AG09319 (cell line): ENCODE measurements at places on chromosomes 11 and 22.
A peak's percentile ranks its signal among the peaks of the same experiment; 100 is the strongest.

DNA sequence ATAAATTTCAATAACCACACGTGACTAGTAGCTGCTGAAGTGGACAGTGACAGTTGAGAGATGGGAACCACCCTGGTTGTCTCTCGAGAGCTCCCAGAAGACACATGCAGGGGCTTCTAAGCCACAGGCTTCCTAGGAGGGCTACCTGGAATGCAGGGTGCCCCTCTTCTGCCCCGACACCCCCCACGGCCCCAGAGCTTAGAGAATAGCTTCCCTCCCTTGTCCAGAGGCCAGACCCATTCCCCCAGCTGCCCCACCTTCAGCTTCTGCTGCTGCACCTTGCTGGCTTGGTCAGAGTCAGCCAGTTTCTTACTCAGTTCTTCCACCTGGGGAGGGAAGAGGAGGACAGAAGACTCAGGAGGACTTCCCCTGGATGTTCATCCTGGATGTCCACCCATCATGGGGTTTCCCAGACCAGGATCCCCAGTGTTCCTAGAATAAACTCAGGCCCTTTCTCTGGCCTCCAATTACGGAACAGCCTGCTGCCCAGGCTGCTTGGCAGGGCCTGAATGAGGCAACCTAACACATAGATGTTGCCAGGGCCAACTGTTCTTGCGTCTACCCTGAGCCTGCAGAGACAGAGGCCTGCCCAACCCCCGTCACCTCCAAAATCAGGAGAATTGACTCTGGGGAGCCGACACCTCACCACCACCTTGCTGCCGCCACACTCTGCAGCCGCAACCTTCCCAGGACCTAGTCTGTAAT, 12.0 kb downstream of the IL18BP start:
- no peak for DNase-seq

DNA sequence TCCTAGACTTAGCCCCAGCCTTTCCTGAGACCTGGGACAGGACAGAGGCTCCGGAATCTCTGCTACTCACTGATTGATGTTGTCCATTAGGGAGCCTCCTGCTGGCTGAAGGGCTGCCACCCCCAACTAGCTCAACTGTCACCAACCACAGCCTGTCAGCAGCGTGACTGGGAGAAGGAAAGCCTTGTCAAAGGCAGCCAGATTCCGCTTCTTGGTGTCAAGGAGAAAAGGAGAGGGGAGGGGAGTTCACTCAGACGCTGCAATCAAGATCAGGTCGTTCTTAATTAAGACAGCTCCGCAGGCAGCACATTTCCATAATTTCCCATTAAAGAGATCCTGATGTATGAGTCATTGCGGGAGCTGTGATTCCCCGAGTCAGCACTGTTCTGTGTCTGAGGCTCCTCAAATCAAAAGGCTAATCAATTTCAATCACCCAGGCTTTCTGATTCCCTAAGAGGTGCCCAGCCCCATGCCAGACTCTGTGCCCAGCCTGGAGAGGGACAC, 152.8 kb upstream of the ZBED5 start:
- no peak for DNase-seq

- no peak for DNase-seq
These were observed 2.7 kb upstream of the KRTAP5-4 start for GRCh38 chr11:1624621-1625020.

DNA sequence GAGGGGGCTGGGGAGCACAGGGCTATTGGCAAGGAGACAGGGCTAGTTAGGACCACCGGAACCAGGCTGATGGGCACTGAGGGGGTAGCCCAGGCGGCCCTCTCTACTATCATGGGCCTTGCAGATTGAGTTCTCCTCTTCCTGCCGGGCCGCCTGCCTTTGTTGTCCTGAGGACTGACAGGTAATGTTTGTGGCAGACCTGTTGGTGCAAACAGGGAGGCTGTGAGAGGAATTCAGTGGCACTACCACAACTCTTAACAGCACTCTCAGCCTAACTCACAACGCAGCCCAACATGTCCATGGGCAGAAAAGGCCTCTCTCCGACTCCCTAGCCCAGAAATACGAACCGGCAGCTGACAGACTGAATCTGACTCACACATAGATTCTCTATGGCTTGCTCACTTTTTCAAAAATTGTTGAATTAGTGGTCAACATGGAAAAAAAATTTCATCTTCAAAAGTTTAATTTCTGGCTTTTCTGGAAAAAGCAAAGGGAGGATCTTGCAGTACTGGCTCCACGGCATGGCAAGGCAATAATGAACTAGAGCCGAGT, 11.4 kb downstream of the KCNJ5 start:
- DNase-seq: no peak

DNA sequence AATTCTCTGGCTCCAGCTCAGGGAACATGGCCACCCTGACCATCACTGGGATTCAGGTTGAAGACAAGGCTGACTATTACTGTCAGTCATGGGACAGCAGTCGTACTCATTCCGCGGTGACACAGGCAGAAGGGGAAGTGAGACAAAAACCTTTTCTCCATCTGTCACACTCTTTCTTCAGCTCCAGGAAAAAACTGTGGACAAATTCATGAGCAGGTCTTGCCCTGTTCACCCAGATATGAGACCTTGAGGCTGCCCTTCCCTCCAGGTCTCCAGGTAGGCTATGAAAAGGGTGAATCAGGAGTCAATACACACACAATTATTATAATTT, 39.4 kb upstream of the GGTLC2 start:
- no peak for DNase-seq

GRCh38 chr11:13378316-13378715, 84.7 kb downstream of the BTBD10 start:
- DNase-seq: no peak

GRCh38 chr11:66115638-66116301, 45.7 kb downstream of the PACS1 start:
- DNase-seq: no peak

DNA sequence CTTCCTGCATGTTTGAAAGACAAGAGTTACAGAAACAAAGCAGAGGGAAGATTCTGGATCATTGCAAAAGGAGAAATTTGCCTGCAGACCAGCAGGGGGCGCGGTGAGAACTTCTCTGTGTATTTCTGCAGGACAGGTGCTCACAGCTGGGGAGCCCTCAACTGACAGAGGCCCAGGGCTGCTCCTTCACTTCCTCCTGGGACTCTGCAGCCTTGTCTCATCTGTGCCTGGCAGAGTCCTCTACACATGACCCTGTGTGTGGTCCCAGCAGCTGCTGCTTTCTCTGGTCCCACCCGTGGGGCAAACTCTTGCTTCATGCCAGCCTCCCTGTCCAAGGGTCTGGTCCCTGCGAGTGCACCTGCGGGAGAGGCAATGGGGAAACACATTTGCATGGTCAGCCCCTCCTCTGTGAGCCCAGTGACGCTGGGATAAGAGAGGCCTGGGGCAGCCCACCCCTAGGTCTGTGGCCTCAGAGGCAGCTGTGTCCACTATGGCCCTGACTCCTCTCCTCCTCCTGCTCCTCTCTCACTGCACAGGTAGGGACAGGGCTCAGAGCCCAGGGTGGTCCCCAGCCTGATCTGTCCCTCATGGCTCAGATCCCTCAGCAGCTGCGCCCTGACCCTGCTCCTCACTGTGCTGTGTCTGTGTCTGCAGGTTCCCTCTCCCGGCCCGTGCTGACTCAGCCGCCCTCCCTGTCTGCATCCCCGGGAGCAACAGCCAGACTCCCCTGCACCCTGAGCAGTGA, 43.2 kb upstream of the VPREB1 start:
- no peak for DNase-seq

GRCh38 chr11:9428706-9429105, 32.1 kb upstream of the ZNF143 start:
- DNase-seq: no peak

GRCh38 chr22:46537946-46538813, 760 bp upstream of the CELSR1 start:
- no peak for DNase-seq

GRCh38 chr11:281486-282161, 3.4 kb downstream of the NLRP6 start:
- no peak for DNase-seq

- DNase-seq: no peak
These were observed 16.5 kb upstream of the SHISAL1 start for GRCh38 chr22:44329179-44329796.

- no peak for DNase-seq
These were observed 219.2 kb upstream of the PGR start for GRCh38 chr11:101348786-101349185.

- peak; percentile 38 for DNase-seq
These were observed 20.6 kb downstream of the STARD10 start for GRCh38 chr11:72773291-72773690.

DNA sequence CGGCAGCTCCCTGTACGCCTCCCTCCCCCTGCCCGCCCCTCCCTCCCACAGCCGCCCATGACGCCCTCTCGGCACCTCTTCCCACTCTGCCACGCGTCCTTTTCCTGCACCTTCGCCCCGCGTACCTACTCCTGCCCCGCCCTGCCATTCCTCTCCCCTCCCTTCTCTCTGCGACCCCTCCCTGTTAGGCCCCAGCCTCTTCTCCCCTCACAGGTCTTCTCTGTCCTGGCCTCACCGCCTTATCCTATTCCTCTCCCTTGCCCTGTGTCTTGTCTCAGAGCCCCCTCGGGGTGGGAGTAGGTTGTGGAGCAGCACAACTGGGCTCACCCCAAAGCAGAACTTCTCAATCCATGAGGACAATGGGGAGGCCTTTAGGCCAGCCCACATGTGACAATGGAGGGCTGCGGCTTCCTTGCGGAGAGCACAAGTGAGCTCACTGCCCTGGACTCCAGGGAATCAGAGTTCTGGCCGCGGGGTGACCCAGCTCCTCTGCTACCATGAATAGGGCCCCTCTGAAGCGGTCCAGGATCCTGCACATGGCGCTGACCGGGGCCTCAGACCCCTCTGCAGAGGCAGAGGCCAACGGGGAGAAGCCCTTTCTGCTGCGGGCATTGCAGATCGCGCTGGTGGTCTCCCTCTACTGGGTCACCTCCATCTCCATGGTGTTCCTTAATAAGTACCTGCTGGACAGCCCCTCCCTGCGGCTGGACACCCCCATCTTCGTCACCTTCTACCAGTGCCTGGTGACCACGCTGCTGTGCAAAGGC, 539 bp downstream of the SLC35C1 start:
- DNase-seq: no peak

- no peak for DNase-seq
These were observed 615.4 kb upstream of the B3GAT1 start for GRCh38 chr11:135027461-135027860.

DNA sequence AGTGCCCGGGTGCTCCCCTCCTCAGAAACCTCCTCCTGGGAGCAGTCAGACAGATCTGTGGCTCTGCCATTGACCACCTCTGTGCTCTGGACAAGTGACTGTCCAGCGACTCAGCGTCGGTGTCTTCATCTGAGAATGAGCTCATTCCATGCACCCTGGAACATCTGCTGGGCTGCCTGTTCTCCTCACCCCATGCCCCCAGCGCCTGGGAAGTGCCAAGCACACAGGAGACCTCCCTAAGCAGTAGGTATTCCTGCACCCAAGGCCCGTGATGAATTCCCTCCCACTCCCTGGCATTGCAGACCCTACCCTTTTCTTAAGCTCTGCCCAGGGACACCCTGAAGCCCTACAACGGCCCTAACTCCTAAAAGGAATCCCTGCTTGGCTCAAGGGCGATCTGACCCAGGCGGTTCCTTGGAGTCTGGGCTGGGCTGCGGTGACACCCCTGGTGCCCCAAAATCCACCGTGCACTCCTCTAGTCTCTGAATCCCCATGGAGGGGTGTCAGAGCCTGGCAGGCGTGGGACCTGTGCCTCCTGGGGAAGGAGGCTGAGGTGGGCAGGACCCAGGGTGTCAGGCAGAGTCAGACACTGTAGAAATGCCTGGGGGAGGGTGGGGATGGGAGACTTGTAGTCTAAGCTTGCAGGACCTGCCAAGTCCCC, 92.0 kb downstream of the CEP164 start:
- no peak for DNase-seq

- DNase-seq: no peak
These were observed 7.9 kb downstream of the ZNRF3 start for GRCh38 chr22:28891156-28891733.

DNA sequence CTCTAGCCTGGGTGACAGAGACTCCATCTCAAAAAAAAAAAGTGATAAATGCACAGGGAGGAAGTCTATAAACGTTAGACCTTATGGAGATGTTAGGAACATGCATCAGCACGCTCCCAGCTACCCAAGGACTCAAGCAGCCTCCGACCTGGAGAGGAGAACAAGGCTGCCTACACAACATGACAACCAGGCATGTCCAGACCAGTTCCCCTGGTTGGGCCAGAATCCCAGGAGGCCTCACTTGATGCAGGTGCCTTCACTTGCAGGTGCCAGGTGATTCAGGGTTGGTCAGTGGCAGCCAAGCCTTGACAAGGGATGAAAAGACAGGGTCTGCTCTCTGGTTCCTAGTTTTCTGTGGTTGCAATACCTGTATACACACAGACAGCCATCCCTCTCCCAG, 5.9 kb downstream of the RANGAP1 start:
- no peak for DNase-seq

DNA sequence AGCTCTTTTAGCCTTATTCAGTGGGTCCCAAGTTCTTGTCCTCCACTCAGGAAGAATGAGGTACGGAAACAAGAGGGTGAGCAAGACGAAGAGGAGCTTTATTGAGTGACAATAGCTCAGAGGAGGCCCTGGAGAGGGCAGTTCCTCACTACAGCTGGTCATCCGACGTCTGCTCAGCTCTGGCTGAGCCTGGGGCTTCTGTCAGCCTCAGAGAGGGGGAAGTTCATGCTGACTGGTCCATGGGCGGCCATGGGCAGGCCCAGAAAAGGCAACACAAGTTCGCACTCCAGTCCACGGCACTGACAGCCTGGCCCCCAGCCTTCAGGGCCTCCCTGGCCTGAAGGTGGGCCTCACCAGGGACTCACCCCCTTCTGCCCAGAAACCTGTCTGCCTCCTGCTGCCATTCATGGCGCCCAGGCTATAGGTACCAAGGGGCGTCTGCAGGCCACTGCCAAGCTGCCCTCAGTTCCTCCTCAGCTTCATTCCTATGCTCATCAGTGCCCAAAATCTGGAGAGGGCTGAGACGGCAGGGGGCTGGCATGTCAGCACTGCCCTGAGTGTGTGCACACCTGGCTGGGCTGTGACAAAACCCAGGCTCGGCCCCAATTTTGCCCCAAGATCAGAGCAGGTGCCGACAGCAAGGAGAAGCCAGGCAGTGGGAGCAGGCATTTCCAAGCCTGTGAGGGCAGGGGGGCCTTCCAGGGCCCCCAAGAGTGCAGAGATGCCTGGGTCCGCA, 21.7 kb upstream of the KIAA0930 start:
- DNase-seq: no peak

GRCh38 chr22:27226666-27227065, 569.3 kb downstream of the MIAT start:
- no peak for DNase-seq

DNA sequence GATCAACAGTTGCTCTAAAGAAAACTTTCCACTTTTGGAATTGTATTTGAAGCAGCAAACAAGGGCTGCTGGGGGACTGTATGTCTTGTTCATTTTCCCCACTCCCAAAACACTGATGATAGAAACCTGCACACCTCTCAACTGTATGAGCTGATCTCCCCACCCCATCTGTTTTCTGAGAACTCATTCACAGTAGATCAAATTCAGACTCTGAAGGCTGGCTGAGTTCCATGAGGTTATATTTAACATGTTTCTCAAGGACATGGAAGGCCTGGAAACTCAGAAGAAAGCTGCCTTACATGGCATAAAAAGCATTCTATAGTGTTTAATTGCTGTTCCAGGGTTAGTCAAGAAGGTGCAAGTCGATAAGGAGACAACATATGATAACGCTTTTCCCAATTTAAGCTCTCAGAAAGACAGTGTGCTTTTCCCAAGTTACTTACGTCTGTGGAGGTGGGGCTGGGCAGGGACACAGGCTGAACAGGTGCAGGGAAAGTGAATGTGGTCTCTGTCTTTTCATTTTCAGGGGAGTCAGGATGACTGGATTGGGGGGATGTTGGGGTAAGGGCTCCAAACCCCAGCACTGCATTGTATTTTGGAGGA, 23.0 kb downstream of the LARGE2 start:
- no peak for DNase-seq

GRCh38 chr11:77406396-77406795, 67.5 kb downstream of the PAK1 start:
- DNase-seq: no peak
